CD4-positive, CD25-positive, alpha-beta regulatory T cell (primary cell): ENCODE measurements at places on chromosomes 6 and 20.
A peak's percentile ranks its signal among the peaks of the same experiment; 100 is the strongest.

- no peak for DNase-seq
- H3K27me3 ChIP-seq = no peaks in the 10 kb centered on the region
- H3K4me1 ChIP-seq = no peaks in the 10 kb centered on the region
- no peak overlapping the region for H3K4me3 ChIP-seq
- no peaks in the 10 kb centered on the region for H3K36me3 ChIP-seq
These were observed 9.8 kb upstream of the DEFB123 start for GRCh38 chr20:31430568-31431115.

- no peak overlapping the region for H3K27ac ChIP-seq
- no peaks in the 10 kb centered on the region for H3K4me1 ChIP-seq
- H3K4me3 ChIP-seq = no peak overlapping the region
- no peaks in the 10 kb centered on the region for H3K36me3 ChIP-seq
- H3K27me3 ChIP-seq = no peaks in the 10 kb centered on the region
These were observed 39.0 kb downstream of the GCM1 start for GRCh38 chr6:53109612-53110011.

DNA sequence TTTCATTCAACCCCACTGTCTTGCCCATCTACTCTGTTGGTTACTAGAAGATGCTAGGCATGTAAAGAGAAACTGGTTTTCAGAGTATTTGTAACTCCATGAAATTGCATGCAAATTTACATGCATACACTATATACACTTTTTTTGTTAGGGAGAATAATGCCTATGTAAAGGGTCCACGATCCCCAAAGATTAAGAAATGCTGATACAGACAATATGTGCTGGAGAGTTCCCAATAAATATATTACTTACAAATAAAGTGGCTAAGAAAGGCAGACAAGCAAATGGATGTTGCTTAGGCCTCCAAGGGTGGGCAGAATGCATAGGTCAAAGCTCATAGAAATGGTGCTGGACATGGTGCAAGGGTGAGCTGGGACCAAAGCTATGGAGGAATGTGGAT, 109.6 kb upstream of the NHSL1 start:
- no peak overlapping the region for H3K27ac ChIP-seq
- H3K4me1 ChIP-seq = no peaks in the 10 kb centered on the region
- H3K4me3 ChIP-seq = no peak overlapping the region

GRCh38 chr6:45772886-45773495, 242.7 kb downstream of the CLIC5 start:
- H3K27me3 ChIP-seq = no peaks in the 10 kb centered on the region
- DNase-seq = no peak
- no peaks in the 10 kb centered on the region for H3K4me1 ChIP-seq
- H3K36me3 ChIP-seq = no peaks in the 10 kb centered on the region
- no peak overlapping the region for H3K4me3 ChIP-seq

- no peaks in the 10 kb centered on the region for H3K4me1 ChIP-seq
- no peaks in the 10 kb centered on the region for H3K27me3 ChIP-seq
- H3K27ac ChIP-seq = no peak overlapping the region
- no peak overlapping the region for H3K4me3 ChIP-seq
These were observed 10.9 kb upstream of the SGK1 start for GRCh38 chr6:134328792-134329191.

DNA sequence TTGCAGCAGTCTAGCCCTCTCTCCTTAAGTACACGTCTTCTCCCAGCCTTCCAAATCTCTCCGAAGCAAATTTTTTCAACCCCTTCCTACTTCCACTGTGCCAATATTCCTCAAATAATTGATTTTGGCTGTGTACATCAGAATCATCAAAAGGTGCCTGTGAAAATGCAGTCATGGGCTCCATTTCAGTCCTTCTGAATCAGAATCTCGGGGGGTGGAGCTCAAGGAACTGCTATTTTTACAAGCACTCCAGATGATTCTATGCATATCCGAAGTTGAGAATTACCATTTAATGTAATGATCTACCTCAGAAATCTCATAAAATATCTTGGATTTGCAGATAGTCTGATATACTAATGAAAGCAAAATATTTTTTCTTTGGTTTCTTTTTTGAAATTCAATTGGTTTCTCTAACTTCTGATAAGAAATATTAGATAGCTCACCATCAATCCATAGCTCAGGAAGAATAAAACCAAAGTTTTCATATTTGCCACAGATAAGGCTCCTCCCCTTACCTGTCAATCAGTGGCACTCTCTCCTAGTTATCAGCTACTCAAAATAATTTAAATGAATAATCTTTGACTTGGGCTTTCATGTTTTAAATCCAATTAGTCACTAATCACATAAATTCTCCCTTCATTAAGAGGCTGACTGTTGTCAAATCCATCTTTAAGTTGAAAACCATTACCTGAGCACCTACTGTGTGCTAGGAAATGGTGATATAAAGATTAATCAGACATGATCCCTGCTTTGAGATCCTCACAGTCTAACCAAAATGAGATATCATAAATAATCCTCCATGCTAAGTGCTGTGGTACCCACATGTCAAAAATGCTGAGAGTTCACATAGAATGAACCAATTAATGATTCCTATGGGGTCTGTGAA, 36.4 kb upstream of the STXBP5 start:
- no peak overlapping the region for H3K4me3 ChIP-seq
- H3K27ac ChIP-seq = no peak overlapping the region
- no peaks in the 10 kb centered on the region for H3K4me1 ChIP-seq
- no peaks in the 10 kb centered on the region for H3K36me3 ChIP-seq

DNA sequence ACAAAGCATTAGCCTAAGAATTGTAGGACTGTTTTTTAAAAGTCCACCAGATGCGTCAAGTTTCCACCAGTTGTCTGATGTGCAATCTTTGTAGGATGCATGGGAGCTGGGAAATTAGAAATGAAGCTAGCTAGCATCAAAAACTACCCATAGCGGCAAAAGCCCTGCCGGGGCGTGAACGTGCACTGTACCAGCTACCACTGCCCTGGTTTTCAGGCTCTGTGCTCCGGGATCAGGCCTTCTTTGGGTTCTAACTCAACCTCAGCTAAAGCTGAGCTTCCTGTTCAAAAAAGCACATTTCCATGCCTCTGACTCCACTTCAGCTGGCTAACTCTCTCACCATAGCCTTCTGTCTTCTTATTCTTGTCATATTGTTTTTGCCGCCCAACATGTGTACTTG, 26.9 kb upstream of the FUCA2 start:
- H3K4me3 ChIP-seq = peak overlapping the region; percentile 91
- no peak for DNase-seq
- H3K36me3 ChIP-seq = no peaks in the 10 kb centered on the region
- peak overlapping the region; percentile 82 for H3K27ac ChIP-seq
- no peaks in the 10 kb centered on the region for H3K27me3 ChIP-seq
- peaks cover 67% of the 10 kb centered on the region for H3K4me1 ChIP-seq

GRCh38 chr6:33683051-33683571, 28.4 kb downstream of the UQCC2 start:
- peak; percentile 68 for DNase-seq
- peaks cover 76% of the 10 kb centered on the region for H3K36me3 ChIP-seq
- H3K27ac ChIP-seq = peak overlapping the region; percentile 37
- H3K4me1 ChIP-seq = peaks cover 13% of the 10 kb centered on the region
- no peak overlapping the region for H3K4me3 ChIP-seq
- no peaks in the 10 kb centered on the region for H3K27me3 ChIP-seq

DNA sequence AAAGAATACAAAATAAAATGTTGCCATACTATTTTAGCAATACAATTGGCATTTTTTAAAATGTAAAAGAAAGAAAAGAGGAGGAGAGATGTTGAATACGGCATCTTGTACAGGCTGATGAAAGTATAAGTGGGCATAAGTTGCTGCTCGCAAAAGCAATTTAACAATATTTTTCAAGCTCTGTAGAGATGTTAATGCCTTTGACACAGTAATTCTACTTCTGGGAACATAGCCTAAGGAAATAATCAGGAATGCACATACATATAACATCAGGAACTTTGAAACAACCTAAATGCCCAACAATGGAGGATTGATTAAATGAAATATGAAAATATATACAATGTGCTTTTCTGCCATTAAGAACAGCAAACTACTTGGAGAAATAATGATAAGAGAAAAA, 80.2 kb downstream of the LRRC1 start:
- no peak overlapping the region for H3K4me3 ChIP-seq
- DNase-seq = no peak
- no peaks in the 10 kb centered on the region for H3K36me3 ChIP-seq
- no peaks in the 10 kb centered on the region for H3K4me1 ChIP-seq

DNA sequence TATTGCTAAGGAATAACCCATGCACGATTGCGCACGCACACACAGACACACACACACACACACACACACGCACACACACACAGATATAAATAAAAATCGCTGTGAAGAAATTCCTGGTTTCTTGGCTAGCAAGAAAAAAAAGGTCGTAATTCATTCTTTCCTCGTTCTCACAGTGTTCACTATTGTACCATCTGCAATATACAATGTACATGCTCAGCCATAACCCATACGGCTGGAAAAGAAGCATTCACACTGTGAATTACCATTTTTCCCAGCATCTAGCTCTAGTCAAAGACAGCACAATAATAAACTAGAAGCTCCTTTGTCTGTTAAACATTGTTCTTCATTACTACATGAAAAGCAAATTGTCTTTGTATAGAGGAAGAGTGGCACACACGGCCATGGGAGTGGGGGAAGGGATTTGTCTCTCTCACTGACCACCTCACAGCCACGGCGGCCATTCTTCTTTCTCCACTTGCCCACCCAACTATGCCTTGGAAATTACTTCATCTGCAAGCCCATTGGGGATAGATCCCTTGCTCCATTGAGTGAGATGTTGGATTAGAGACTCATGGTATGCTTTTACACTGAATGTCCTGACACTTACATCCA, 115.3 kb upstream of the ID4 start:
- H3K4me1 ChIP-seq = no peaks in the 10 kb centered on the region
- no peak overlapping the region for H3K27ac ChIP-seq
- H3K4me3 ChIP-seq = no peak overlapping the region
- DNase-seq = no peak

GRCh38 chr6:15508931-15509330, 153.9 kb downstream of the DTNBP1 start:
- H3K36me3 ChIP-seq = peaks cover 74% of the 10 kb centered on the region
- no peak overlapping the region for H3K27ac ChIP-seq
- no peak overlapping the region for H3K4me3 ChIP-seq
- H3K27me3 ChIP-seq = no peaks in the 10 kb centered on the region

GRCh38 chr20:38092260-38092857, 58.8 kb downstream of the RPRD1B start:
- no peaks in the 10 kb centered on the region for H3K27me3 ChIP-seq
- H3K27ac ChIP-seq = peak overlapping the region; percentile 58
- DNase-seq = no peak
- peaks cover 25% of the 10 kb centered on the region for H3K4me1 ChIP-seq

DNA sequence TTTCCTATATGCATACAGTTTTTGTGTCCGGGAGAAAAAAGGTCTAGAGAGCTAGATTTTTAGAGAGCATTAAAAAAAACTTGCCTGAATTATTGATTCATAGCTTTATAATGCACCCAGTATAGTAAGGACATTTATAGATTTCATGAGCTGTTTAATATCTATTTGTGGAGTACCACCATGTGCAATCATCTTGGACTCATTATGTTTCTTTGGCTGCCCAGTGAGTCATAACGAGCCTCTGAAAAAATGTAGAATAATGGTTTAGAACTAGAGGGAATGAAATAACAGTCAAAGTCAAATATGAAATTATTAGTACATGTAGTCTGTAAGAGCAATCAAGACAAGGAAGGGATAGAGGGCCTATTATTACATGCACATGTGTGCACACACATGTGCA, 350.0 kb downstream of the CD83 start:
- no peak overlapping the region for H3K4me3 ChIP-seq
- no peaks in the 10 kb centered on the region for H3K4me1 ChIP-seq
- H3K36me3 ChIP-seq = no peaks in the 10 kb centered on the region
- no peak for DNase-seq
- H3K27me3 ChIP-seq = no peaks in the 10 kb centered on the region

- H3K4me1 ChIP-seq = peaks cover 61% of the 10 kb centered on the region
- no peak overlapping the region for H3K27ac ChIP-seq
- H3K4me3 ChIP-seq = peak overlapping the region; percentile 31
- peaks cover 43% of the 10 kb centered on the region for H3K27me3 ChIP-seq
- no peaks in the 10 kb centered on the region for H3K36me3 ChIP-seq
These were observed 41.1 kb upstream of the OSTM1 start for GRCh38 chr6:108115598-108116058.

DNA sequence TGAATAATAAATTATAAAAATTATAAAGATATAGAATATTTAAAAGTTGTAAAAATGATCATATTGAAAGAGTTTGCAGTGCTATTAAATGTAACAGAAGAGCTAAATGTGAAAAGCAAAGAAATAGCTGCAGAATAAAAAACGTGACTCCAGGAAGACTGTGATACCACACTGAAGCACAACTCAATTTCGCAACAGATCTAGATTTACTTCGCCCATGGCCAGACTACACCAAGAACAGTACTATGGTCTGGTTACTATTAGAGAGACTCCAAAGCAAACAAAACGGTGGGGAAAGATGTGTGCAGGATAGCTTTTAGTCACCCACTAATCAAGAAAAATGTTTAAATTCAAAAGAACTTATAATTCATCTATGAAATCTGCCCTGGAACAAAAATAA, 1.9 kb downstream of the CHD6 start:
- no peak overlapping the region for H3K27ac ChIP-seq
- H3K4me1 ChIP-seq = peaks cover 33% of the 10 kb centered on the region
- no peak for DNase-seq
- peak overlapping the region; percentile 54 for H3K4me3 ChIP-seq

DNA sequence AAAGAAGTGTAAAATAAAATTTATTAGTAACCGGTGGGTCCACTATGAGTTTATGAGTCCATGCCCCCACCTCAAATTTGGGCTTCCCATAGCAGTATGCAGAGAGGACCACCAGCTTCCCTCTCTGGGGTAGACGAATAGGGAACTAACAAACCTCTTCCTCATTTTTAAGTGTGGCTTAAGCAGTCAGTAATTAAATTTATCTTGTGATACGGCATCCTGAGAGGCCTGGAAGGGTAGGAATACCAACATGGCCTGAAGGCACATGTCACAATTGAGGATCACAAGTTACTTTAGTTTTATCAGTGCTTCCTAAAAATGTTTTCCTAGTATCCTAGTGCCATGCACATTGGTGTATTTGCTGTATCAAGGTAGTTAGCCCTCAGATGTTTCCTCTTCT, 239.9 kb downstream of the HIVEP2 start:
- no peak overlapping the region for H3K27ac ChIP-seq
- no peak for DNase-seq
- H3K27me3 ChIP-seq = no peaks in the 10 kb centered on the region
- H3K4me3 ChIP-seq = no peak overlapping the region
- no peaks in the 10 kb centered on the region for H3K4me1 ChIP-seq

DNA sequence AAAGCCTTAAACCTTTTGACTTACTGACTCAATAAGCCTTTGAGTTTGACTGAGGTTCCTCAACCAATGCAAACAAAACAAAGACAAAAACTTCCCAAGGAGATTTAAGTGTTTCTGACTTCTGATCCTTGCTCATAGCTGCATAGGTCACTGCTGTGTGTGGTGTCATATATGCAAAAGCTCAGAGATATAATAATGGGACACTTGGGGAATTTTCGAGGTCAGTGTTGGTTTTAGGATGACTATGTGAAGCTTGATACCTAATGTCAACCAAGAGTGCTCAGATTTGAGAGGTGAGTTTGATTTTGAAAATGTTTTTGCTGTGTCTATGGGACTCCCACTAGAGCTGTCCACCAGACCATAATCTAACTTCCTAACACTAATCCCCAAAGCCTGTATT, 26.2 kb downstream of the ZKSCAN8 start:
- H3K4me3 ChIP-seq = no peak overlapping the region
- no peaks in the 10 kb centered on the region for H3K36me3 ChIP-seq
- H3K27me3 ChIP-seq = peaks cover 4% of the 10 kb centered on the region
- DNase-seq = no peak
- no peaks in the 10 kb centered on the region for H3K4me1 ChIP-seq
- no peak overlapping the region for H3K27ac ChIP-seq
